ENCODE measurements at places on chromosomes 5 and 9.

- no peak for DNase-seq
Observed at GRCh38 chr9:113675475-113675941, 200.6 kb upstream of the ZNF618 start.

DNA sequence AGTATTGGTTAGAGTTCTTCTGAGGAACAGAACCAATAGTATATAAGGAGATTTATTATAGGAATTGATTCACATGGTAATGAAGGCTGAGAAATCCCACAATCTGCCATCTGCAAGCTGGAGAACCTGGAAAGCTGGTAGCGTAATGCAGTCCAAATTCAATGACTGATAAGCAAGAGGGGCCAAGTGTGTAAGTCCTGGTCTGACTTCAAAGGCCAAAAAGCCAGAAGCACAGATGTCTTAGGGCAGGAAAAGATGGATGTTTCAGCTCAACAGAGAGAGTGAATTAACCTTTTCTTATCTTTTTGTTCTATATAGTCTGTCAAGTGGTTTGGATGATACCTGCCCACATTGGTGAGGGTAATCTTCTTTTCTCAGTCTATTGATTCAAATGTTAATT is 146.4 kb downstream of the FGF10 start:
- DNase-seq: no peak

DNA sequence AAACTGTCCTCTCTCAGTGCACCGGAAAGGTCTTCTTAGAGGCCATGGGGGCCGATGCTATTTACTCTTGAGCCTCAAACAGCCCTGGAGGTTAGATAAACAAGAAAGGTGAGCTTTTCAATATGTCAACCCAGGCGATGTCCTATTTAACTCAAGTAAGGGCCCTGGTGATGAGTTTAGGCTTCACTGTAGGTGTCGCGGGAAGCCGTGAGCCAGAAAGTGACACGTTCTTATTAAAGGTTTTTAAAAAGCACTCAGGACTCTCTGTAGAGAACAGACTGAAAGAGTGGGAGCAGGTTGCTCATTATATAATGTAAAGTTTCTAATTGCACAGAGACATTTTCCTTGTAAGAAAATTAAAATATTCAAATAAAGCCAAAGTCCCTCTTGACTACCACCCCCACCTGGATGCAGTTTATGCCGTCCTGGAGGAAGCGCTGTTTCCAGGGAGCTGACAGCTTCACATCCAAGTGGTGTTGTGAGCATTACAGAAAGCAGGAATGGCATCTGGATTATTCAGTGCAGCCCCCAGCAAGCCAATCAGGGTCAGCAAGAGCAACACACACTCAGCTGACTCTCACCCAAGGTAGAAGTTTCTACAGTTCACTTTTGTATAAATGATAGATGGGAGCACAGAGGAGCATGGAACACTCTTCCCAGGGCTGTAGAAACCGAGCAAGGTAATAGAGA is 280.3 kb downstream of the DRD1 start:
- no peak for DNase-seq

DNA sequence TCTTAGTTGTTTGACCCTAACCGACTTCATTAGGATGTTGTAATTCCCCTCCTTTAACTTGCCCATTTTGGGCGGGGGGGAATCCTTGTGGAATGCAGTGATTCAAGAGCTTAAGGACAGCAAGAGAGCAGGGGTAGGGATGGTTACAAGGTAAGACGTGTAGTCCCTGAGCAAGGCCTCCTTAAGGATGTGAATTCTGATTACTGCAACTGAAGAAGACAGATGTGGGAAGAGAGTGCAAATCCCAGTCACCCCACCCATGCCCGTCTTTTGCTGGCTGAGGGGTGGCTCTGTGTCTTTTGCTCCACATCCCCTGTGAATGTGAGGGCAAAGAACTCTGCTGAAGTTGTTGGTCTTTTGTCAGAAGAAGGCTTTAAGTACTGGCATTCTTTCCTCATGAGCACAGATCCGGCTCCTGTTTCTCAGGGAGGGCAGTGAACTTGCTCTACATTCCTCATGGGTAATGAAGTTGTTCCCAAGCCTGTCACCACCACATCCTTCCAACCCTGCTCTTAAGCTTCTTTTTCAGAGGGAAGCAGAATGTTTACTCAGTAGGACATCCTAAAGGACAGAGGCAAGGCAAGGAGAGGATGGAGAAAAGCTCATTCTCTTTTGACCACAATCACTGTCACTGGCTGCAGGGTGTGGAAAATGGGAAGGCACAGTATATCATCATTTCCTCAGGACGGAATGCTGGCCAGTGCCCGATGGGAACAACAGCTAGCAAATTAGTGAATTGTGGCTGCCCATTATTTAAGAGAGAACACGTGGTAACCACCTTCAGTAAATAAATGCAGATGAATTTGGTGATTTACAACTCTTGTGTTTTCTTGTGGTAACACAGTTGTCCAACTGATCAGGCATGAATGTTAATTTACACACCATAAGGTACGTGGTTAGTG is 61.5 kb downstream of the RAI14 start:
- no peak for DNase-seq

- no peak for DNase-seq
Observed at GRCh38 chr5:58902305-58902704, 319.4 kb downstream of the RAB3C start.

DNA sequence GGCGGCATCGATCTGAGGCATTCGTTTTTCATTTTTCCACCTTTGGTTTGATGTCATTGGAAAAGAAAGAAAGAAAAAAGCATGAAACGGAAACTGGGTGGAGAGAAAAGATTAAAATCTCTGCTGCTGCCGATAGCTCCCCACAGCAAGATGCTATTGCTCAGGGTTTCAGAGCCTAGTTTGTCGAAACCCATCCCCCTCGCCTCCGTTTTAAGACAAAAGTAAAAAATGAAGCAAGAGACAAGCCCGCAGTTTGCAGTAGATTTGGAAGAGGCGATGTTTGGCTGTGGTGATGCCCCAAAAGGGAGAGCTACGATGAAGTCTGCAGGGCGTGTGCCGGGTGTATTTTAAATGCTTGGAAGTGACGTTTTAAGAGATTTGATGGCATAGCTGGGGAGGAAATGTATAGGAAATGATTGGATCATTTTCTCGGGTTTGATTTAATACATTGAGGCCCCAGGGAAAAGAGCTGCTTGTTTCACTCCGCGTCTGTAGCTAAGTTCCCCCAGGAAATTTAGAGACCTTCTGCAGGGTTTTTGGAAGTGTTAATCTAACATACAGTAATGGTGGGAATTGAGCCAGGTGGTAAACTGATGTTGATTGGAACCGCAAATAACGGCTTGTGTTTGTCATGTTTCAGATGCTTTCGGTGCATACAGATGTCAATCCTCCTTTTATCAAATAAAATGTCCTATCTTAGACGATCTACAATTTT is 909 bp downstream of the NDFIP1 start:
- no peak for DNase-seq

DNA sequence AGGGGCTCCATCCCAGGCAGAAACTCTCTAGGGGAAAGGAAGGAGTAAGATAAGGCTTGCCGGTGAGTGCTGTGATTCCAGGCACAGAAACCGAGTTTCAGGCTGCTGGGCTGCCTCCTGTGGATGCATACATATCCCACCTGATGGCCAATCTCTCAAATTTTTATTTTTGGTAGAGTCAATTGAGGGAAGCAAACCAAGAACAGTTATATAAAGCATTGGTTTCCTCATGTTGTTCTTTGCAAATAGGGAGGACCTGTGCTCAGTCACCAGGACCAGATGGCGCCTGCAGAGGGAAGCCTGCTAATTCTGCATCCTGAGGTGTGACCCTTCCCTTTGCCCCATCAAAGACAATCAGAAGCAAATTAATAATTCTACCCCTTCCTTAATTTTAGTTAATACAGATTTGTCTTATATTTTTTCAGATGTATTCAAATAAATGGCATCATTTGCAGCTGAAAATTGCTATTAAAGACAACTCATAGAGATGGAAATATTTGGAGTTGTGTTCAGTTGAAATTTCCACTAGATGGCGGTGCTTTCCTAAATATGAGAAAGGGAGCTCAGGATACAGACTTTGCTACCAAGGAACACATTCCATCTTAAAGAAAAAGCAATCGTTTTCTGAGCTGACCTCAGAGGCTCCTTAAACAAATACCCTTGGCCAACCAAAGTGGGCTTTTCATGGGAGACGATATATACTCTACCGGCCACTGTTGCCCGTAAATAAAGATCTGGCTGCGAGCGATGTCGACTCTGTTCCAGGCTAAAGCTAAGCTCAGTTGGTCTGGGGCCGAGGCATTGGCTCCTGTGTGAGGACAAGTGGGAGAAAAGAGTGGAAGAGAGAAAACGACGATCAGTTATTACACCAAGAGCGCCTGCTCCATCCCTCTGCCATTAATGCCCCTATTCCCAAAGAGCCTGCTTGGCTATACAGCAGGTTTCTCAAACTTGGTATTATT is 225.7 kb upstream of the KLF9 start:
- DNase-seq: no peak

DNA sequence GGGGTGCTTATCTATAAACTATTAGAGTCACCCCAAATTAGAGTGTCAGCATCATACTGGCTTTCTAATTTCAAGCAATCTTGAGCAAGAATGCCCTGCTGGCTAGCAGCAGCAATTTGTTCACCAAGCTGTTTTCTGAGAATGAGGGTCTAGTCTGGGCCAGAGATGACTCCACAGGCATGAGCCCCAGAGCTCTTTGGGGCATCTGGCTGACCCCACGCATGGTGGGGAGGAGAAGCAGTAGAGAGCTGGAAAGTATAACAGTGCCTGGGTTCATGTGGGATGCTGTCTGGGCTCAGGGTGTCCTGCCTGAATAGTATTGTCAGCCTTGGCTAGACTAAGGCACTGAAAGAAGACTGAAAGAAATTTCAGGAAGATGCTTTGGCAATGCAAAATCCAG is 64.9 kb downstream of the C6 start:
- DNase-seq: no peak

GRCh38 chr9:134191455-134192209 is 27.3 kb upstream of the RNU6ATAC start:
- no peak for DNase-seq

- DNase-seq: no peak
Observed at GRCh38 chr9:27365707-27366376, 68.9 kb upstream of the EQTN start.

- no peak for DNase-seq
Observed at GRCh38 chr5:139061274-139061673, 136.9 kb downstream of the SIL1 start.

DNA sequence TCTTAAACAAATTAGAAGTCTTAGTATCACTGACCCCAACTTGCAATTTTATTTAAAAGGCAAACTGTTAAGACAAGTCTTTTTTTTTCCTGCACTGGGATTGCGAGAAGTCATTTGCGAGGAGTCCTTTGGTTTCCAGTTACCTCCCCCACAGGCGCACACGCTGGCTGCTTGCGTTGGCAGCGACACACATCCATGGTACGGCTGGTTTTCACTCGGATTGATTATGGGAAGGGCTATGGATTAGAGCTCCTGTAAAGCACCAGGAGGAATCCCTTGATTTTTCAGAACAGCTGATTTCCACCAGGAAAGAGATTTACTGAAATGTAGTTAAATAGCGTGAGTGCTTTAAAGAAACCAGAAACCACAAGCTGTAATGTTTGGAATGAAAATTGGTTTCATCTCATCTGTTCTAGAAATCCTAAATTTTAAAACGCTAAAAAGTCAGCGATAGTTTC is 737 bp downstream of the SLC1A3 start:
- no peak for DNase-seq

DNA sequence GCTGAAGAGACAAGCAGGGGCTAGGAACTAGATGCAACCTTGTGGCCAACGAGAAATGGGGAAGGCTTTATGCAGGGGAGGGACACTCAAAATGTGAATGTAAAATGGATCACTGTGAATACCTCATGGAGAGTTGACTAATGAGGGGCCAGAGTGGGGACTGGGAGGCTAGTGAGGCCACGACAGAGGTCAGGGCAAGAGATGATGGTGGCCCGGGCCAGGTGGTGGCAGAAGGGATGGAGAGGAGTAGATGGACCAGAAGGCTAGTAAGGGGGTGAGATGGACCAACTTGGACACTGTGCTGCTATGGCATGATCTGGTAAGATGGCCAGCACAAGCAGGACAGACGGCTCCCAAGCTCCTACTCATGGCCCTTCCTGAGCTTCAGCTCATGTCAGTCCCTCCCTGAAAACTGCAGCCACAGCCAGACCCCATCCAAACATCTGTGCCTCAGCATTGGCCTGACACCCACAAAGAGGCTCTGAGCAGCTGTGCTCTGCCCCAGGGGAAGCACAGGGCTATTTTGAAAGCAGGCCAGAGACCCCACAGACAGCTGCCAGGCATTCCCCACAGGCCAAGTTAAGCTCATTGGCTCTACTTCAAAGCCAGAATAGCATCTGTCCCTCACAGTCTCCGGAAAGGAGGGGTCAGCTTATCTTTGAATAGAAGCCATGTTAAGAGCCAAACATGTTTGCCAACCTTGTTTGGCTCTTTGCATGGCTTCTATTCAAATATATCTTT is 22.1 kb downstream of the P4HA2 start:
- DNase-seq: no peak

DNA sequence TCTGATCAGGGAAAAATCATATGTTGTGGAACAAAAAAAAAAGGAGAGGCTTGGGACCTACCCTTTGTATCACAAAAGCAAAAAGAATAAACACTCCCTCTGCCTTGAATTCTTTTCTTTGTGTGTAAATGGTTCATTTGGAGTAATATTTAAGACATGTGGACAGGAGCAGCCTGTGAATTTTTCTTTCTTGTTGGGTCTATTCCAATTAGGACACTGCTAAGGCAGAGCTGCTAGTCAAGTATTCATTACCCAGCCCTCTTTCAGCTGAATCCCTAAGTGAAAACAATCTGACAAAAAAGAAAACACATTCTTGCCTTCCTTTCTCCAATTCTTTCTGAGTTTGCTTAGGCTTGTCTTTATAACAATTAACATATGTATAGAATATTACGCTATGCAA is 330.0 kb downstream of the EBF1 start:
- DNase-seq: no peak

GRCh38 chr9:108205276-108205675 is 650.5 kb downstream of the ACTL7B start:
- no peak for DNase-seq

GRCh38 chr5:178496642-178497041 is 93.6 kb downstream of the COL23A1 start:
- DNase-seq: no peak

- no peak for DNase-seq
Observed at GRCh38 chr5:155307229-155307628, 293.7 kb downstream of the KIF4B start.

- DNase-seq: no peak
Observed at GRCh38 chr5:54757541-54757940, 227.9 kb downstream of the ESM1 start.

DNA sequence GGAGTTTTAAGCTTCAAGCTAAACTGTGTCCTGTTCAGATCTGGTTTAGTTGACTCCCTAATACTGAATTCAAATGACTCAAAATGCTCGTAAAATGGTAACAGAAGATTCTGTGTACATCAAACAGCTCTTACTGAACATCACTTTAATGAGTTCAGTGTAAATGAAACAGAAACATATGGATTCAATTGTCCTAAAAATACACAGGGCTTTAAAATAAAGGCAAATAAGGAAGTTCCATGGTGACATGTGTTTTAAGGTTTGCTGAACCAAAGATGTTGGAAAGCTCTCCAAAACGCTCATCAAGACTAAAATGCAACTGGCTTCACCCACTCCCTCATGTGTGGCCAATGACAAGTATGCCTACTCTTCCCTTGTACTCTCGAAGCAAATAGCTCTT is 340.0 kb upstream of the PIK3R1 start:
- DNase-seq: no peak
